ENCODE measurements at places on chromosomes 1 and 21.

DNA sequence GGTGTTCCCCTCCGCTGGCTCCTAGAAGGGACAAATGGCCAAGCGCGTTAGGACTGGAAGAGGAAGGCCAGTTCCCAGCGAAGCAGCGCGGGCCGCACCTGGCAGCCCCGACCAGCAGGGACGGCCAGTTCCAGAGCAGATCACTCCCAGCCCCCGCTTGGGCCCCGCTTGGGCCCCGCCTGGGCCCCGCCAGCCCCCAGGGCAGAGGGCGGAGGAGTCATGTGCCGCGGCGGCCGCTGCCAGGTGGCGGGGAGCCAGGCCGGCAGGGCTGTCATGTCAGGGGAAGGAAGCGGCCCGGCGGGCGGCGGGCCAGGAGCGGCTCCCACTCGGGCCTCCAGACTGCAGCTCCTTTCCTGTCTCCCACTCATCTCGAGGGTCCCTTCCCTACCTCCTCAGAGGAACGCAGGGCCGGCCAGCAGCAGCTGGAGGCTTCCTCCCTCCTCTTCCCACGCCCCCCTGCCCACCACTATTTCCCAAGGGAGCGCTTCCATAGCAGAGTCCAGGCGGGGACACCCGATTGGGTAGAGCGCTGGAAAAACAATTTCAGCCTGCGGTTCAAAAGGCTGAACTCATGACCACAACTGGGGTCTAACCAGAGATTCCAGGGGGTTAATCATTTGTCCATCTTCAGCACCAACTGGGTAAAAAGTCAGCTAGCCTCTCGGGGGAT, 16.5 kb downstream of the ZNF697 start:
- DNase-seq, result peak; percentile 78

- no peak for DNase-seq
Measured at GRCh38 chr1:165697491-165697880, 876 bp downstream of the ALDH9A1 start.

- no peak for DNase-seq
Measured at GRCh38 chr1:39899611-39900538, 1.8 kb downstream of the MYCL start.

GRCh38 chr21:17476006-17476405, 36.8 kb upstream of the CXADR start:
- DNase-seq, result no peak

DNA sequence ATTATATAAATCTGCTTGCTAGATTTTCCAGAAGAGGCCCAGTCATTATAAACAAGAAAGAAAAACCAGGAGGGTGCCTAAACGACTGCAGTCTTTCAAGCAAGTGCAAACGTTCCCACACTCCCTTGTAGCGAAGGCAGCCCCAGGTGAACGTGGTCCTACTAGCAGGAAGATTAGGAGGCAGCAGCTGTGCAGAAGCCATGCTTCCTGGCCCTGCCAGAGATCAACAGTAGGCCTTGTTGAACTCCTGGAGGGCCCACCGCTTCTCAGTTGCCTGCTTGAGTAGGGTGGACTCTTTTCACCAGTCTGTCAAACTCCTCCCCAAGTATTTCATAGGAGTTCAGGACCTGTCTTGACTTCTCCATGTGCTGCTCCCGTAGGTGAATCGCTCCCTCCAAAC, 163.0 kb upstream of the GORAB start:
- no peak for DNase-seq

GRCh38 chr21:33007747-33008146, 18.0 kb upstream of the OLIG2 start:
- no peak for DNase-seq

- no peak for DNase-seq
Measured at GRCh38 chr1:39089931-39090521, 63.9 kb downstream of the NDUFS5 start.

DNA sequence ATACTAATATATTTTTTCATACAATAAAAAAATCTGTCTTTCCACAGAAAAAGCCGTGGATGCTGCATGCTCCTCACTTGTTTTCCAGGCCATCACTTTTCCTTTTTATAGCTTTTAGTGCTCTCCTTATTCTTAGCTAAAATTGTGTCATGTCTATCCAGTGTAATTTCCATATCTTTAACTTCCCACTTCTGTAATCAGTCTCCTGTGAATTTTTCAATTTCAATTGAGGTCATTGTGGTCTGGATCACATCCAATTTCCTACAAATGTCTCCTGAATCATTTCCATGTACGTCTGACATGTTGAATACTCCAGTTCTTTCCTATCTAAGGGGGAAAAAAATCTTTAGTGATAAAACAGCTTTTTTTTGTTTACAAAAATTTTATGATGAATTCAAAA, 838.2 kb upstream of the B3GALT2 start:
- DNase-seq, result no peak

- DNase-seq, result no peak
Measured at GRCh38 chr1:16101623-16102022, 28.2 kb upstream of the FAM131C start.

- no peak for DNase-seq
Measured at GRCh38 chr1:161198194-161198896, 509 bp downstream of the ADAMTS4 start.
